ENCODE measurements at places on chromosomes 6 and 20.

GRCh38 chr20:669573-669972, 6.0 kb downstream of the SCRT2 start:
- no peak for DNase-seq

DNA sequence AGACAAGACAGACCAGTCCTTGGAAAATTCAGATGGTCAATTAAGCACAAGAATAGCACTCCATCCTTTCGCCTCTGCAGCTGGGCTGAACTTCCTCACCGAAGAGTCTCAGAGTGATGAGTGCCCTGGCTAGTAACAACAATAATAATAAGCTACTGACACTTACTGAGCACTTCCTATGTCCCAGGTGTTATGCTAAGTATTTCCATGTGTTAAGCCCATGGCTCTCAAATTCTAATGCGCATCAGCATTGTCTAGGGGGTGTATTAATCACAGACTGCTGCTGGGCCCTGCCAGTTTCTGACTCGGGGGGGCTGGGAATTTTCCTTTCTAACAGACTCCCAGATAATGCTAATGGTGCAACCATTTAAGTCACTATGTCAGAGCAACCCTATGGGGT, 118.2 kb upstream of the LRFN2 start:
- no peak for DNase-seq

DNA sequence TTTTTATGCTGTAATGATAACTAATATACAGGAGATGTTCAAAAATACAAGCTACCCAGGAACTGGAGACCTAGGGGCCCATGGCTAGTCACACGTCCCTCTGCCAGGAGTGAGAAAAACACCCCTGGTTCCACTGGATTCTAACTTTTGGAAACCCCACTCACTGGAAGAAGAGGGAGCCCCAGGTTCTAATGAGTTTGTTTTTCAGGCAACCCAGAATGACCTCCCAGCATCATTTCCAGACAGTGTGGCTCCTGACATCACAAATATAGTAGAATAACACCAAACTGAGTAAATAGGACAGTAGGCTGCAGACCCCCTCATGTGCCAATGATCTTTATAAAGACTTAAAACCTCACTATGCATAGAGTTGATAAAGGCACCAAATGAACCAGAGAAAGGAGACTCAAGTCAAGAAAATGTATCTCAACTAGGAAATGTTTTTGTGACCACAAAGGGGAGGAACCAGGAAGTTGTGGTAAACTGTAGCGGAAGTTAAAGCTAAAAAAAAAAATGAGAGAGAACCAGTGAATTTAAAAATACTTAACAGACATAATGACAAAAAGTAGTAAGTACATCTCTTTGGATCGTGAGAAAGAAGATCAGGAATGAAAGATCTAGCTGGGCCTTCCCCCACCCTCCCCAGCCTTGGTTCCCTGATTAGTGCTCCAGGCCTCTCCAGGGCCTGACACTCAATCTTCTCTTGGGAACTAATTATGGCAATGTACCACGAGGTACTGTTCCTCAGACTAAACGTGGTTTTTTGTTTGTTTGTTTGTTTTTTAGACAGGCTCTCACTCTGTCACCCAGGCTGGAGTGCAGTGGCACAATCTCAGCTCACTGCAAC, 19.8 kb downstream of the HLA-E start:
- peak; percentile 52 for DNase-seq

DNA sequence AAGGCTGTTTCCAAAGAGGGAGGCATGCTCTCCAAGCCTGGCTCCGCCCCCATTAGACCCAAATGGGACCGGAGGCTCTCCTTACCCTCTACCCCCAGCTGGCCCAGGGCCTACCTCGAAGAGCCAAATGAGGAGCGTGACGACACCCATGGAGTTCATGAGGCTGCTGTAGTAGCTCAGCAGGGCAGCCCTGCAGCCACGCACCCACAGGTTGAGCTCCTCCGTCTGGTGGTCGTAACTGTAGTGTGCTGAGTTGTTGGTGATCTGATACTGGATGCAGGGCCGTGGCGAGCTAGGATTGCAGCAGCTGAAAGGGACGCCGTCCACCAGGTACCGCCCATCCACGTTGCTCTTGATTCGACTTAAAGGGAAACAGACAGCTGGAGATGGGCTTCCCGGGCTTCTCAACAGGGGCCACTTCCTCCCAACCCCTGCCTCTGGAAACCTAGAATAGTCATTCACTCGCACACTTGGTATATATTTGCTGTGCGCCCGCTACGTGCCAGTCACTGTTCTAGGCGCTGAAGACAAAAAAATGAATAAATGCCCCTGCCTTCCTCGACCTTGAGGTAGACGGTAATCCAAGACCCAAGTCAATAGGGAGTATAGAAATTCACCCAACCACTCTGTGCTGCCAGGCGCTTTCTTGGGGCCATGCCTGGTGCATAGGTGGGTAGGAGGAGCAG, 18.0 kb downstream of the PRPH2 start:
- peak; percentile 64 for DNase-seq

DNA sequence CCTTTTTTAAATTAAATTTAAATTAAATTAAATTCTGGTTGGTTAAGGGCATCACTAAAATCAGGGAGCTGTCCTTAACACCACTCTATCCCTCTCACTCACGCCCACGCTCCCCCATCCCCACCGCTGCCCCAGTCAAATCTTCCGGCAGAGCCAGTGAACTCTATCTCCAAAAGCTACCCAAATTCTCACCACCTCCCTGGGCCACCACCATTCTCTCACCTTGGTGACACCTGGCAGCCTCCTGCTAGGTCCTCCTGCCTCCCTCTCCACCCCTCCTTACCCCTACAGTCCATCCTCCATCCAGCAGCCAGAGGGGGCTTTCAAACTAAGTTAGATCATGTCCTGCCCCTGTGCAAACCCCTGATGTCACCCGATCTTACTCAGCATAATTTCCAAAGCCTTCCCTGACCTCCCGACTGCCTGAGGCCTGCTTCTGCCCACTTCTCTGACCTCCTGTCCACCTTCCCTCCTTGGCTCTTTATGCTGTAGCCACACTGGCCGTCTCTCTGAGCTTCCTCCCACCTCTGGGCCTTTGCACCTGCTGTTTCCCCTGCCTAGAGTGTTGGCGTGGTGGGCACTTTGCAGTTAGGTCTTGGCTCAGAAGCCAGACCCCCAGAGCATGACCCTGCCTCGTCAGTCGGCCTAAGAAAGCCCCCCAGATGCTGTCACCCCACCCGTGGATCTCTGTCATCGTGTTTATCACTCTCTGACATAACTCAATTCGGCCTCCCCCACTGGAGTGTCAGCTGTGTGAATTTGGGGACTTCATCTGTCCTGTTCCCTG, 24.7 kb downstream of the PTGIS start:
- DNase-seq = no peak

- no peak for DNase-seq
These were observed 23.9 kb downstream of the ILRUN start for GRCh38 chr6:34672657-34673043.

GRCh38 chr6:110446405-110446804, 30.0 kb downstream of the SLC22A16 start:
- no peak for DNase-seq

- DNase-seq = peak; percentile 63
These were observed 15.5 kb upstream of the CLDN20 start for GRCh38 chr6:155248008-155249001.

DNA sequence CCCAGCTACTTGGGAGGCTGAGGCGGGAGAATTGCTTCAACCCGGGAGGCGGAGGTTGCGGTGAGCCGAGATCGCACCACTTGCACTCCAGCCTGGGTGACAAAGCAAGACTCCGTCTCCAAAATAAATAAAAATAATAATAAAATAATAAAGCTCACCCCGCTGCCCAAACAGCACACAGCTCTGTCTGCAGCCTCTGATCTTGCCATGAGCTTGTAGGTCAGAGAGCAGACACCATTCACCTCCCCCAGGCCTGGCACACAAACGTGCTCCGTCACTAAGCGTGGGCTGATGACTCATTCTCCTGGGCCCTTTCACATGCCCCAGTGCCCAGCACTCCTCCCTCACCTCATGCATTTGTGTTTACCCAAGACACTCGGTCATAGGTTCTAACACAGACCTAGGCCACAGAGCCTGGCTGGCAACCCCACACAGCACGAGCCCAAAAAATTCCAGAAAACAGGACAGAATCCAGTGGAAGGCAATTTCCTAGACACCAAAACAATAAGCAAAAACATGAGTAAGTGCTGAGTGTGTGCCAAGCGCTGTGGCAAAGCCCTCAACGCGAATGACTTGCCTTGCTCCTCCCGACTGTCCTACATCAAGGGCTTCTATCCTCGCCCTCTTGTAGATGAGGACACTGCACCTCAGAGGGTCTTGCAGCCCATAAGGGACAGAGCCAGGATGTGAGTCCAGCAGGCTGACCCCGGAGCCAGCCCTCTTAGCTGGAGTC, 18.0 kb downstream of the ATP9A start:
- DNase-seq = peak; percentile 76

DNA sequence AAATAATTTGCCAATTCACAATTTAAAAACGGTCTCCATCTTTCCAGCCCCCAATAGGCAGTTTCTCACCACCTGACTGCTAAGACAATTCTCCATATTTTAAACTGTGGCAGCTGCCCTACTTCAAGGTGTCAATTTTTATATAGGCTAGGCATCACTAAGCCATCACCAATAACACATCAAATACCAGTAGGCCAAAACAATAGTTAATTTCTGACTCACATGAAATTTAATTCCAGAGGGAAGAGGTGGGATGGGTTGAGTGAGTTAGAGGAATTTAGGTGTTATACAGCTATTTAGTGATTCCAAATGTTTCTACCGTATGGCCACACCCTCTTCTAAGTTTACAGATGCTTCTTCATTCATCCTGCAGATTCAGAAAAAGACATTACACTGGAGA, 49.9 kb downstream of the GFRAL start:
- no peak for DNase-seq
